NCI-H2029 treated with DMSO at 0.1 percent for 48 hours (cell line): ENCODE measurements at places on chromosomes 16 and 17.
A peak's percentile ranks its signal among the peaks of the same experiment; 100 is the strongest.

- DNase-seq = no peak
Measured at GRCh38 chr17:81025741-81026129, 9.2 kb upstream of the BAIAP2 start.

- no peak for DNase-seq
Measured at GRCh38 chr17:82023447-82024241, 539 bp downstream of the LRRC45 start.

DNA sequence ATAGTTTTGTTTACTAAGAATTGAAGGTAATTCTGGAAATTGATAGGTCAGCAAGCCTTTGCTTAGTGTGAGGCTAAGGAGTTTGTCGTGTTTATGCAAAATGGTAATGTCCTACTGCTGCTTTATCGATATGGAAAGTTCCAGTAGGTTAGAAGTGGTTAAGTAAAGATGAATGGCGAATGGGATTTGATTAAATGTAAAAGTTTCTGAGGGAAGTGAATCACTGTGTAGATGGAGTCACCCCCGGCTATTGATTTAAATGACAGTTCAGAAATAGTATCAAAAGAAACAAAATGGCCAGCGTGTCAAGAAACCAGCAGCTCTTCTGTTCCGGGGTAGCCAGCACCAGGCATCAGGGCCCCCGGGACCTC, 131.4 kb downstream of the RPTOR start:
- no peak for DNase-seq

- no peak for DNase-seq
Measured at GRCh38 chr17:67376415-67376736, 705 bp upstream of the PITPNC1 start.

GRCh38 chr17:27315322-27315721, 21.4 kb downstream of the WSB1 start:
- peak; percentile 56 for DNase-seq

DNA sequence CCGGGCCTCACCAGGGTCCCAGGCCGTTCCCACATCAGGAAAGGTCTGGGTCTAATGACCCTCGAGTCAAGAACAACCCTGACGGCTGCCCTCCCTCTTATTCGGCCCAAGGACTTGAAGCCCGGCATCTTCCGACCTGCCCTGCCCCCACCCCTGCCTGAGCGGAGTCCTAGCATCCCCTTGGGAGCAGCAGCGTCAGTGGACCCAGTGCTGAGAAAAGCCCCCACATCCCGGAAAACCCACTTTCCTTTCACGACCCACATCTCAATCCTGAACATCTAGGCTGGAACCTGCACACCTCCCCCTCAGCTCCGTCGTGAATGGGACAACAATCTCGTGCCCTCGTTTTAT, 769 bp downstream of the TMEM88 start:
- DNase-seq = no peak

DNA sequence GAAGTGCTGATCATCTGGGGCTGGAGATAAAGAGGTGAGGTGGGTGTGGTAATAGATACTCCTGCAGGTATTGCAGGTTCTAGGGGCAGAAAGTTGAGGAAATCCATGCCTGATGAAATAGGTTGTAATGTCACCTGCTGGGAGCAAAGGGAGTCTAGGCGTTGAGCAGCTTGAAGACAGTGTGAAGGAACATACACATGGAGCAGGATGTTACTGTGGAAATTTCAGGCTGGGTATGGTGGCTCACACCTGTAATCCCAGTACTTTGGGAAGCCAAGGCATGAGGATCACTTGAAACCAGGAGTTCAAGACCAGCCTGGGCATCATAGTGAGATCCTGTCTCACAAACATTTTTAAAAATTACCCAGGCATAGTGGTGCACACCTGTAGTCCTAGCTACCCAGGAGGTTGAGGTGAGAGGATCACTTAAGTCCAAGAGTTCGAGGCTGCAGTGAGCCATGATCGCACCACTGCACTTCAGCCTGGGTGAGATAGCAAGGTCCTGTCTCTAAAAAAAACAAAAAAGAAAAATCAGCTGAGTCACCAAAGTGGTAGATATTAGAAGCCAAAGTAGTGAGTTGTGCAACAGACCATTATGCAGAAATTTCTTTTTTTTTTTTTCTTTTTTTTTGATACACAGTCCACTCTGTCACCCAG, 9.1 kb upstream of the CRYBA1 start:
- no peak for DNase-seq

DNA sequence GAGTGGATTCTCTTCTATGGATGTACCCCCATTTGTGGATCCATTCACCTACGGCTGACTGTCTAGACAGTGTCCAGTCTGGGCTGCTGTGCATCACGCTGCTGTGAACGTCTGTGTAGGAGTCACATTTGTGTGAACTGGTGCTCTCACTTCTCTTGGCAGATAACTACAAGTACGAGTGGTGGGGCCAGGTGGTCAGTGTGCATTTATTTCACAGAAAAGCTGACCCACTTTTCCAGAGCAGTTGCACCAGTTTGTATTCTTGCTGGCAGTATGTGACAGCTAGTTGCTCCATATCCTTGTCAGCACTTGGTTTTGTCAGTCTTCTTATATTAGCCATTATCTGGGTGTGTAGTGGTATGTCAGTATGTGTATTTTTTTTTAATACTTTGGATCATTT, 28.4 kb downstream of the FOXK2 start:
- DNase-seq = no peak

GRCh38 chr17:63557416-63557815, 7.1 kb downstream of the DCAF7 start:
- DNase-seq = no peak

DNA sequence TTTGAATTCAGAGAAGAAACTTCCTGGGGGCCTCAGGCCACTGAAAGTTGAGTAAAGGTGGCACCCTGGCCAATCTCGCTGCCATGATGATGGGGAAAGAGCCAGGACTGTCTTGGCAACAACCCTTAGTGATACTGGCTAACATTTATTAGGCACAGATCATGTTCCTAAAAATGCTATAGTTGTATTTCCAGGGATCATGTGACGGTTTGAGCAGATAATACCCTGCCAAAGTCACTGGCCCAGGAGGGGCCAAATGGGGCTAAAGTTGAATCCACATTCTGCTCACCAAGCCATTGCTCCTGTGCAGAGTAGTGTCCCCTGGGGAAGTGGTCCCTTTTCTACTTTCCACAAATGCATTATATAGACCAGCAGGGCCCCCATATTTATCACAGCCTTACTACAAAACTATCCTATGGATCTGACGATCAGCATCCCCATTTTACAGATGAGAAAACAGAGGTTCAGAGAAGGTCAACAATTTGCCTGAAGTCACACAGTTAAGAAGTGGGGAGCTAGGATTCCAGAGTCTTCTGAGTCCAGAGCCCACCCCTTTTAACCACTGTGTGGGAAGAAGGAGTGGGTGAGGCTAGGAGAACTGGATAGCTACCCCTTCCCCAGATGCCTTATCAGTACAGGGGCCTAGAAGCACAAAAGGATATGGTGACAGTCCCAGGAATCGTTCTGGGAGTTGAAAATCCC, 300.0 kb upstream of the IRX3 start:
- DNase-seq = no peak

- no peak for DNase-seq
Measured at GRCh38 chr16:17229131-17229530, 241.6 kb downstream of the XYLT1 start.

- no peak for DNase-seq
Measured at GRCh38 chr17:10648956-10649355, 8.2 kb downstream of the MYH3 start.

DNA sequence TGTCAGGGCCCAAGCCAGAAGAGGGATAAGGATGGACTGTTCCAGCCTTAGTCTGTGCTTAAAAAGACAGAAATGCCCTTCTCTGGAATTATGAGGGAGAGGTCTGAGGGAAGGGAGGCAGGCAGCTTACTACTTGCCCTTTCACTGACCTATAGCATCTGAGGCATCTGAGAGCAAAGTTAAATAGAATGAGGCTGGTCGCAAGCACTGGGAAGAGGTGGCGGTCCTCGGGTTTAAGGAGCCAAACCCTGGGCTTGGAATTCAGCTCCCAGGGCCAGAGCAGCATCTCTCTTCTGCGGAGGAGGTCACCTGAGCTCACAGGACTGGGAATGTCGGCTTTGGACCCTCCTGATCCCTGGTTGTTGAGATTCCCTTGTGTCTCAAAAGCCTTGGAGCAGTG, 3.1 kb upstream of the LIMD2 start:
- DNase-seq = no peak

DNA sequence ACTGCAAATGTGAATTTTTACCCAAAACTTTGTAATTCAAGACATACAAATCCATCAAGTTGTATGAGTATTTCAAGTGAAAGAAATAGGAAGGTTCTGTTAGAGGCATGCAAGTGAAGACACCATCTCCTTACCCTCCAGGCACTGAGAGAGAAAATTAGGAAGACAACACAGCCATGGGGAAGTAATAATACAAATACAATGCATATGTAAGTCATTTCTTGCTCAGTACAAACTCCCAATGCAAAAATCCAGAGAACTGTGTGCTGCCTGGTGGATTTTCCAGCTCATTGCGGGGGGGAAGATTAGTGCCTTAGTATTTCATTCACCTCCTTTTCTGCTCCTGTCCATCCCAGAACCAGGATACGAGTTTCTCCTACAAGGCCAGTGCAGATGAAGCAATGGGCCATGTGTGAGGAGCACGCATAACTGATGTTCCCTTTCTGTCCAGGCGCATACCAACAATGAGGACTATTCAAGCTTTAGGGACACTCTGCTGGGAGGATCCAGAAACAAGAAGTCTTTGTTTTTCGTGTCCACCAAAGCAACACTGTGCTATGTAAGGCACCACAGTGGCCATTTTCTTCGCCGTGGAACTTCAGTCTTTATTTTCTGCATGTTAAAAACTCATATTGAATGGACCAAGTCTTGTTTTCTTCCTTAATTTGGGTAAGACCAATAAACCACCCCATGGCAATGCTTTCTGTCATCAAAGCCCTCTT, 143.7 kb upstream of the RCVRN start:
- DNase-seq = no peak

- DNase-seq = no peak
Measured at GRCh38 chr16:5870886-5871691, 773.5 kb upstream of the EEF2KMT start.

GRCh38 chr17:20276421-20276820, 190.9 kb downstream of the LGALS9B start:
- no peak for DNase-seq

DNA sequence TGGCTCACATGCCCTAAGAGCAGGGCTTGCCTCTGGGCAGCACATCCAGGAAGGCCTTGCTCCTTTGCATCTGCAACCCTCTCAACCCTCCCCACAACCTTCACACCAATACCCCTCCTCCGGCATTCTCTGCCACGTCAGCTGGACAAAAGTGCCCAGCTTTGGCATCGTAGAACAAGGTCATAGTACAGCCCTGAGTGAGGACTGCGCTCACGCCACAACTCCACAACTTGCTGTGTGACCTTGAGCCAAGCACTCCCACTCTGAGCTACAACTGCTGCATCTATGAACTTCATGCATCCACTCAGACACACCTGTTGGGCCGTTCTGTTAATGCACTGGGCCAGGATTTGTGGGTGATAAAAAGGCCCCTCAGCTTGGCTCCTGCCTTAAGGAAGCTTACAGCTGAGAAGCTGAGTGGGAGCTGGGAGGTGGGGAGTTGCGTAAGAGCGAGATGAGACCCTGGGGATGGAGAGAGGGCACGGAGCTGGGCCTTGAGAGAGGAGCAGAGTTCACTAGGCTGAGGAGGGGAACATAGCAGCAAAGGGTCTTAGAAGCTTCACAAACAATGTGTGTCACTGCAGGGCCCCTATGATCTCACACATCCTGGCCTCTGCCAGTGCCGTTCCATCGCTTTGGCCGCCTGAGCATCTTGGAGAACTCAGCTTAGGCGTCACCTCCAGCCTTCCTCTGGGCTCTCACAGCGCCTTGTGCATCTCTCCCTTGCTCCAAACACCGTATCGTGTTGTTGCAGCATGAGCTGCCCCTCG, 8.6 kb upstream of the MRC2 start:
- no peak for DNase-seq

GRCh38 chr16:3461151-3461550, 17.7 kb downstream of the NAA60 start:
- DNase-seq = no peak

DNA sequence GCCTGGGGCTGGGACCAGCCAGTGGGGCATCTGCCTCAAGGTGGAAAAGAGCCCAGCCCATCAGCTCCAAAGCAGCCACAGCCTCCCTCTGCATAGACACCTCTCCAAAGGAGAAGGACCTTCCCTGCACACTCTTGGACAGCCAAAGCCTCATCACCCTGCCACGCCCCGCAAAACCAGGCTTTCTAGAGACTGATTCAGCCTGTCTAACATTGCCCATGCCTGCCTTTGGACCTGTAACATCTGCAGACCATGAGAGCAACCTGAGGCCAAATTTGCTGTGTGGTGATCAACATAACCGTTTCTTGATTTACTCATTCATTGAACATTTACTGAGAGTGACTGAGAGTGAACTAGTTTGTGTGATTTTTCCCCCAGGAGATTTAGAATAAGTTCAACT, 219.7 kb upstream of the HSBP1 start:
- DNase-seq = no peak

DNA sequence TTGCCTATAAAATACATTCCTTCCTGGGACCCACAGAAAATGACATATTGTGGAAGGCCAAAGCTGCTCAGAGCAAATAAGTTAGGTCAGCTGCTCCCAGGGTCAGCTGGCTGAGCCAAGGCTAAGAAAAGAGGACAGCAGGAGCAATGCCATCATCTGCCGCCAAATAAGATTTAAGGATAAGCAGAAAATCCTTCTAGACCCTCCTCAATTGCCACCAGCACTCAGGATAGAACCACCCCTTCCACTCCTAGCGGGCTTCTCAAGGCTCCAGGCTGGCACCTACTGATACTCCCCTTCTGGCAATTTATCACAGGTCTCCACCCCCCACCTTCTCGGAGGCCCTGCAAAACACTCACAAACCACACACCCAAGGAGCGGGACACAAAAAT, 22.9 kb downstream of the MBTPS1 start:
- no peak for DNase-seq

DNA sequence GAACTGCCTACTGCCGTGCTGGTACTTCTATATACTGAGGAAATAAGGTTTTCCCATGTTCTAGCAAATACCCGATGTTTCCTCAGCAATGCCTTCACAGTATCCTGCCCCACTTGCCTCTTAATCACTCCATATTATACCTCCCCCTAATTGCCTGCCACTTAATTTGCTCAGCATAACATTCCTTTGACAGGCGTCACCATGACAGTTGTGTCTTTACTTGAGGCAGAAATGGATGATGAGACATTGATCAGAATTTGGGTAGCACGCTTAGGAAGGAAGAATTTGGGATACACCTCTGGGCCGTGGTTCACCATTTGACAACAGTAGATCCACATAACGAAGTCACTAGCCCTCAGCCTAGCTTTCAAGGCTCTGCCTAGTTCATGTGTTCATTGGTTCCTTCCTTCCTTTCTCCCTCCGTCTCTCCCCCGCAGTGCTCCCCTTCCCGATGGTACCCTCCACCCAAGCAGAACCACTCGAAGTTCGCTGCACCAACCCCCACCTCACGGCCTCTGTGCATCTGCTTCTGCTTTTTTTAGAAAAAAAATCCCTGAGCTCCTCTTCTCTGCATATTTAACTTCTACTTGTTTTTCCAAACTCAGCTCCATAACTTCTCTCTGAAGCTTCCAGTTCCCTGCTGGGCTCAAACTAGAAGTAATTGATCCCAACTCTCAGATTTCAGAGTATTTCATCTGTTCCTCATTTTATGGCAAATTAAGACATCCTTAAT, 19.4 kb downstream of the IQCK start:
- no peak for DNase-seq
